ENCODE measurements at places on chromosomes 5 and 9. TPM values are rescaled to one million over a fixed set of nuclear protein-coding genes. Genes with fewer than 3 reads are reported as not detected.

The FGF10 gene
- total RNA-seq, result not detected

The ACTBL2 gene
- total RNA-seq, result 2.7 TPM

The TMEM252 gene
- not detected for total RNA-seq

The PCDHB11 gene
- 0.39 TPM for total RNA-seq

The GFI1B gene
- total RNA-seq, result under 0.01 TPM

The FAM151B gene
- 5.1 TPM for total RNA-seq

The KCNMB1 gene
- total RNA-seq, result 0.79 TPM

The ENTPD2 gene
- not detected for total RNA-seq

The SPINK1 gene
- total RNA-seq, result not detected

The TAF1L gene
- total RNA-seq, result not detected

The PCDHGA6 gene
- 2.6 TPM for total RNA-seq

The AJM1 gene
- 1.2 TPM for total RNA-seq

The ANKRD34B gene
- total RNA-seq, result not detected

The NMUR2 gene
- total RNA-seq, result 0.11 TPM

The TRAF1 gene
- total RNA-seq, result 2.4 TPM

The SREK1IP1 gene
- 11.9 TPM for total RNA-seq

The ATP10B gene
- not detected for total RNA-seq

The CSF2 gene
- not detected for total RNA-seq

The NACC2 gene
- total RNA-seq, result 7.9 TPM

The RPL35 gene
- total RNA-seq, result 1,756 TPM

The TLE1 gene
- total RNA-seq, result 117 TPM

The ELOVL7 gene
- total RNA-seq, result 1.5 TPM

The NSG2 gene
- total RNA-seq, result not detected

The CARTPT gene
- not detected for total RNA-seq

The ZNF782 gene
- total RNA-seq, result 4.0 TPM

The WNK2 gene
- total RNA-seq, result not detected

The FAT2 gene
- under 0.01 TPM for total RNA-seq

The AMBP gene
- total RNA-seq, result not detected

The CENPK gene
- 10.6 TPM for total RNA-seq

The NDUFS4 gene
- total RNA-seq, result 63.2 TPM

The PCDHA8 gene
- 0.39 TPM for total RNA-seq

The PDZD2 gene
- total RNA-seq, result under 0.01 TPM

The PHF24 gene
- total RNA-seq, result 0.39 TPM

The EPB41L4A gene
- 37.7 TPM for total RNA-seq

The MYOZ3 gene
- total RNA-seq, result not detected
